HT1080 (cell line): ENCODE measurements at places on chromosomes 16 and 17. TPM values are rescaled to one million over a fixed set of nuclear protein-coding genes. Genes with fewer than 3 reads are reported as not detected.
A peak's percentile ranks its signal among the peaks of the same experiment; 100 is the strongest.

DNA sequence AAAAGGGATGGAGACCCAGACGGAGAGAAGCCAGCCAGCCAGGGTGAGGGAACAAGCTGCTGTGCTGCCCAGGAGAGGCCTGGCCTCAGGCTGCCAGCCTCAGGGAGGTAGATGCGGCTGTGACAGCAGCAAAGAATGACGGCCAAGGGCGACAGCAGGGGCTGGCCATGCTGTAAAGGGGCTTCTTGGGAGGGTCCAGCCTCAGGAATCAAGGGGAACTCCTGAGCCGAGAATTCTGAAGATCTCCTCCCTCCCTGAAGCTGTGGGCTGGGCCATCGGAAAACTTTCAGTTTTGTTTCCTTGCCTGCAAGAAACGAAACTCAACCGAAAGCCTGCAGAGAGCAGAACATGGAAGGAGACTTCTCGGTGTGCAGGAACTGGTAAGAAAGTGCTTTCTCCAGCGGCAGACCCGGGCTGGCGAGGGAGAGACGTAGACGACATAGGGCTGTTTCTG is at the start of gene XAF1:
Gene XAF1, plus strand, starts transcription at position 316 of the 454 bp plus-strand sequence. Its CDS starts 33 bp downstream, at position 349.
- DNase-seq, result no peak

DNA sequence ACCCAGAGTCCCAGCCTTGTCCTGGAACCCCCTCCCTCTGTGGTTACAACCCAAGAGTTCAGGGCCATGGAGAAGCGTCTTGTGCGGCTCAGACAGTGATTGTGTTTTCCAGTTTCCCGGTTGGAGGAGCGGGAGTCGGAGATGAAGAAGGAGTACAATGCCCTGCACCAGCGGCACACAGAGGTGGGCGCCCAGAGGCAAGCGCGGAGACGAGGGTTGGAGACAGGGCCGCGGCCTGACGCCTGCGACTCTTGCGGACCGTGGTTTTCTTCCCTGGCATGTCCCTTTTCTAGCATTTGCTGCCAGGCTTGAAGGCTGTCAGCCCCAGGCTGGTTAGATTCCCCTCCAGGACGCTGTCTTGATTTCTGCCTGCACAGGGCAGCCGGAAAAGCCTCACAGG is 23.0 kb downstream of the MAPK8IP3 start:
- no peak for DNase-seq

DNA sequence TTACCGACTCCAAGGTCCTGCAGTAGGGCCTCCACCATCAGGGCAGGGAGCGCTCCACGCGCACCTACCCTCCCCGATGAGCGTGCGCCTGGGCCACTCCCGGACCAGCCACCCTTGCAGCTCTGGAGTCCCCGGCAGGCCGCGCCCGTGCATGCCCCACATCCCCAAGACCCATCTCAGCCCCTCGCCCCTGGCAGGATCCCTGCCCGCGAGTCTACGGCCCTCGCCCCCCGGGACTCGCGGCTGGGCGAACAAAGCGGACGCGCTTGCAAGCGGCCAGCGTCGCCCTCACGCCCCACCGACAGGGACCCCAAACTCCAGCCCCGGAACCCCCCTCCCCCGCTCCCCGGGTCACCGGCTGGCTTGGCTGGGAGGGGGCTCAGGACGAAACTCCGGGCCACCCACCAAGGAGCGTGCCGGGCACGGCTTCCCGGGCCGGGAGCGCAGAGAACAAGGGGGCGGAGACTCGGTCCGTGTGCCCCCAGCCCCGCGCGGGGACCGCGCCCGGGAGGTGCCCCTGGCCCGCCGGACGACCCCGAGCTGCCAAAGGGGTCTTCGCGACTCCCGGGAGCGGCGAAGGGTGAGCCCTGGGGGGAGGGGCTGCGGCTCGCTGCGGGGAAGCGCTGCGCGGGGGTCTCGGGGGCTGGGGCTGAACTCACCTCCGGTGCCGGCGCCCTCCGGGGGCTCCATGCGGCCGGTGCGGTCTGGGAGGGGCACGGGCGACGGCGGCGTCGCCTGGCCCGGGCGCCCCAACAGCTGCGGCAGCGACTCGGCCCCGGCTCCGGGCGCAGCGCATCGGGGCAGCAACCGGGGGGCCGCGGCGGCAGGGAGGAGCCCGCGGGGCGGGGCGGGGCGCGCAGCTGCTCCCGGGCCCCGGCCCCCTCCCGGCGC is at the start of gene DBNDD1:
Gene DBNDD1, minus strand, starts transcription at position 805 of the 891 bp plus-strand sequence. Its CDS starts 115 bp downstream, at position 690.
- DNase-seq, result no peak

DNA sequence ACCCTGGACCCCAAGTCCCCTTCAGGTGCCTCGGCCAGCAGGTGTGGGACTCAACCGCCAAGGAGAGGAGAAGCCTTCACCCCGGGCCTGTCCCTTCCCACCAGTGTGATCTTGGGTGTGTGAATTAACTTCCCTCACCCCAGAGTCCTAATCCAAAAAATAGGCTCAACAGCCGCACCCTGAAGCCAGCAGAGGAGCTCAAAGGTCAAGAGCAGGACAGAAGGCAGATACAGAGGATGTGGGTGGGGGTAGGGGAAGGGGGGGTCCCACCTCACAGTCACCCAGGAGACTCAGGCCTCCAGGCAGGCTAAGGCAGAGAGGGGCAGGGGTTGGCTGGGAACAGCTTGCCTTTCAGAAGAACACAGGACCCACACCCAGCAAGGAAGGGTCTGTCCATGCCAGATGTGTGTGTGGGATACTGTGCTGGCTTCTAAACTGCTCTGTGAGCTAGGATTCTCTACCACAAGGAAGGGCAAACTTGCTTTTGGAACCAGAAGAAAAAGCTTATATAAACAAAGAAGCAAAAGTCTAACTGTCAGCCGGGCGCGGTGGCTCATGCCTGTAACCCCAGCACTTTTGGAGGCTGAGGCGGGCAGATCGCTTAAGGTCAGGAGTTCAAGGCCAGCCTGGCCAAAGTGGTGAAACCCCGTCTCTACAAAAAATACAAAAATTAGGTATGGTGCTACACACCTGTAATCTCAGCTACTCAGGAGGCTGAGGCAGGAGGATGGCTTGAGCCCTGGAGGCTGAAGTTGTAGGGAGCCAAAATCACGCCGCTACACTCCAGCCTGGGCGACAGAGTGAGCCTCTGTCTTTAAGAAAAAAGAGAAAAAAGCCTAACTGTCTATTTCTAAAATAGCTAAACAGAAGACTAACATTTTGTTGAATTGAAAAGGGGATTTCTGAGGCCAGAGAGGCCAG is 4.6 kb downstream of the PIEZO1 start:
- no peak for DNase-seq

GRCh38 chr17:46045639-46046038 is 46.6 kb downstream of the STH start:
- peak; percentile 20 for DNase-seq

DNA sequence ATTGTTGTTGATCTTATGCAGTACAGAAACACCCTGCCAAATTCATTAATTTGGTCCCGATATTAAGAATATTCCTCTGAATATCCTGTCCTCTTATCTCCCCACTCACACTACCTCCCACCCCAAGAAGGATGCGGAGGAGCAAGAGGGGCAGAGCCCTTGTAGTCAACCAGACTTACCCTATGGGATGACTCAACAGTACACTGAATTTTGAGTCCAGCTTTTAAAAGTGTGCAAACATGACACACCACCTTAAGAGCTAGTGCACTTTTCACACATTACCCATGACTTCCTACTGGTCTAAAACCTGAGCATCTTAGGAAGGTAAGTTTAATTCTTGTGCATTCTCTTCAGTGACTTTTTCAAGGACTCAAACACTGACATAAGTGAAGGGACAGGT is 9.5 kb downstream of the USP22 start:
- no peak for DNase-seq

- DNase-seq, result no peak
These were observed 15.0 kb upstream of the FAAP100 start for GRCh38 chr17:81567191-81567590.

GRCh38 chr17:74554909-74555308 is 9.0 kb upstream of the CD300C start:
- no peak for DNase-seq

DNA sequence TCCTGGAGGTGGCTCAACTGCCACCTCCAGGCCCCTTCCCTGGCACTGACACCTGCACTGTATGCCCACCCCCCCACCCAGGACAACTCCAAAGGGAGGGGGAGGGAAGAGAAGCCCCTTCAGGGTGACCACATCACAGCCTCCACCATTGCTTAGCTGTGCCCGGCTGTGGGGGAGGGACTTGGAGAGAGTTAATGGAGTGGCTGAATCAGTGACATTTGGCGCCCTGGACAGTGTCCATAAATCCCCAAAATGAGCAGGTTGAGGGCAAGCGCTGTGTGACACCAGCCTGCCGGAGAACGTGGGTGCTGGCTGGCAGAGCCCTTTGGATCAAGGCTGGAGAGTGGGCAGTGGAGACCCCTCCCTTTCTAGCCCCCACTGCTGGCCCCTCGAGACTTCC is 883 bp downstream of the USH1G start:
- DNase-seq, result no peak

DNA sequence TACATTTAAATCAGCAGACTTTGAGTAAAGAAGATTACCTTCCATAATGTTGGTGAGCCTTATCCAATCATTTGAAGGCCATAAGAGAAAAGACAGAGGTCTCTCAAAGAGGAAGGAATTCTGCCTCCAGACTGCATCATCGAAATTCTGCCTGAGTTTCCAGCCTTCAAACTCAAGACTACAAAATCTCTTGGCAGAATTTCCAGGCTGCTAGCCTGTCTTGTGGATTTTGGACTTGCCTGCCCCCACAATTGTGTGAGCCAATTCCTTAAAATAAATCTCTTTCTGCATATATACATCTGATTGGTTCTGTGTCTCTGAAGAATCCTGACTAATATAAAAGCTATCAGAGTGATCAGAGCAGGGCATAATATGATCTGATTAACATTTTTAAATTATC is 216.6 kb upstream of the CPHXL start:
- no peak for DNase-seq

DNA sequence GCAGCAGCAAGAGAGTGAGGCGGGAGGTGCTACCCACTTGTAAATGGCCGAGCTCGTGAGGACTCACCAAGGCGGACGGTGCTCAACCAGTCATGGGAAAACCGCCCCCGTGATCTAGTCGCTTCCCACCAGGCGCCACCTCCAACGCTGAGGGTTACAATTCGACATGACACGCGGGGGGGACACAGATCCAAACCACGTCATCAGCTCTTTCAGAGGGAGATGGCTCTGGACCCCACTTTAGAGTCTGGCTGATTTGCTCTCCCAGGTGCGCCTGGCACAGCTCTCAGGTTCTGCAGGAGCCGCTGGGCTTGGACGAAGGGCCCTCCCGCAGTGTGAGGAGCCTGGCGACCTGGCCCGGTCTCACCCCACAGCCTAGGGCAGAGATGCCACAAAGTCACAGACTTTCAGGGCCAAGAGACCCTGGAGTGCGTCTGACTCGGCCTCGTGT is 21.1 kb upstream of the DOC2B start:
- DNase-seq, result no peak

DNA sequence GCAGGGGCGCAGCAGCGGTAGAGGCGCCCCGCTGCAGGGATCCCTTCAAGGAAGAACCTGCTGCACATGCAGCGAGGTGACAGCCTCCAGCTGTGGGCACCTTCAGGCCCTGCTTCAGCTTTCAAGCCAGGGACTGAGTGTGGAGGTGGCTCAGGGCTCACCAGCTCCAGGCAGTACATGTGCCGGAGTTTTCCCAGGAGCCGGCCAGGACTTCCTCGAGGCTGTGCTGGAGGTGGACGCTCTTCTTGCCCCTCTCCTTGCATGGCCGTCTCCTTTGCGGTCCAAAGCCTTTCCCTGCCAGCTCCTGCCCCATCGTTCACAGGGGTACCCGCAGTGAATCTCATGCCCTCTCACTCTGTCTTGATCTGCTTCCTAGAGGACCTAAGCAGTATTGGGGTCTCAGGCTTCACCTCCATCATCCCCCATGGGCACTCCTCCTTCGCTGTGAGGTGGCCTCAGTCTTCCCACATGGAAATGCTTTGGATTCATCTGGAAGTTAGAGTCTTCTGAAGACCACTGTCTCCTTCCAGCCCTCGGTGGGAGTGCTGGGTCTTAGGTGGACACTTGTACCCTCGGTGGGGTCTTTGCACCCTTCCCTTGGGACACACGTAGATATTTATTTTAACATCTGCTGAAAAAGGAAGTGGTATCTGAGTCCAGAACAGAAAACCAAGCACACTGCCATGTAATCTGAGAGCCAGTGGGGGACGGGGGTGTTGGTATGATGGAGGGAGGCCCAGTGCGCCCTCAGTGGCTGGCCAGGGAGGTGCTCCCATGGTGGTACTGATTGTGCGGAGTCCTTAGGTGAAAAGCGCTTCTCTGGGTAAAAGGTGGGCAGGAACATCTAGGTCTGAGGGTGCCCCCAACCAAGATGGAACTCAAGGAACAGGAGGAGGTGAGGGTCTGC is 7.0 kb downstream of the XYLT2 start:
- no peak for DNase-seq

DNA sequence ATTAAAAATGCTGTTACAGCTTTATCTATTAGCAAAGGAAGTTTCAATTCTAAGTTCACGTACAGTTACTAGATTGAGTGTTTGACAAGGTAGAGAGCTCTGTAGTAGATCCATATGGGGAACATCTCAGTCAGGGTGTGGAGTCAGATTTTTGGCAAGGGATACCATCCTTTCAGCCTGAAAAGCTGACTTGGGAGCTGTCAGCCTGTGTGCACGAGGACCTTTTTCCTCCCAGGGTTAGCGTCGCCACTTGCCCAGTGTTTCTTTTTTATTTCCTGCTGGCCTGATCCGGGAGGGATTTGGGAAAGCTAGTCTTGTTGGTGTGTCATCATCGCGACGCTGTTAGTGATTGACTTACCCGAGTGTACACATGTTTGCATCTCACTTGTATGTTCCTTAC is 29.5 kb downstream of the WWOX start:
- DNase-seq, result no peak

The HDAC5 gene
- total RNA-seq, result 27.8 and 30.0 TPM in 2 replicates

The RAP1GAP2 gene
- total RNA-seq, result 17.5 and 20.2 TPM in 2 replicates

The DHRS7C gene
- not detected in 2 replicates for total RNA-seq
